ENCODE measurements at places on chromosomes 13 and 19. TPM values are rescaled to one million over a fixed set of nuclear protein-coding genes. Genes with fewer than 3 reads are reported as not detected.

CCL25 gene
- not detected for total RNA-seq

CNMD gene
- not detected for total RNA-seq

RAVER1 gene
- 14.6 TPM for total RNA-seq

PLPPR2 gene
- total RNA-seq, result 26.5 TPM

CCDC194 gene
- total RNA-seq, result 0.49 TPM

DNAJC15 gene
- total RNA-seq, result 10.2 TPM

ARHGEF7 gene
- total RNA-seq, result 40.4 TPM

APOC1 gene
- not detected for total RNA-seq

FBXO27 gene
- total RNA-seq, result 3.4 TPM

ADAT3 gene
- total RNA-seq, result 5.0 TPM

ZSCAN4 gene
- total RNA-seq, result not detected

FGF22 gene
- total RNA-seq, result not detected

UBE2L5 gene
- total RNA-seq, result 0.85 TPM

CACNG6 gene
- total RNA-seq, result not detected

CACNA1A gene
- 23.5 TPM for total RNA-seq

ZNF549 gene
- 8.8 TPM for total RNA-seq

CILP2 gene
- 0.36 TPM for total RNA-seq

VAV1 gene
- not detected for total RNA-seq

ZNF582 gene
- 5.1 TPM for total RNA-seq

FBL gene
- total RNA-seq, result 52.9 TPM

GJA3 gene
- total RNA-seq, result 0.16 TPM

KLK4 gene
- total RNA-seq, result not detected

NAT14 gene
- total RNA-seq, result 14.5 TPM

CLDND2 gene
- not detected for total RNA-seq

SRRM5 gene
- not detected for total RNA-seq

CABP5 gene
- not detected for total RNA-seq

GRK1 gene
- not detected for total RNA-seq

SHISA7 gene
- not detected for total RNA-seq

C1QTNF9B gene
- total RNA-seq, result not detected

MRPL4 gene
- total RNA-seq, result 59.9 TPM

MBD3L3 gene
- not detected for total RNA-seq

ATP1A3 gene
- not detected for total RNA-seq

TMIGD2 gene
- 0.36 TPM for total RNA-seq

ZNF497 gene
- 1.2 TPM for total RNA-seq

CLC gene
- not detected for total RNA-seq

CEACAM4 gene
- total RNA-seq, result not detected

SYMPK gene
- total RNA-seq, result 42.0 TPM

SIGLEC9 gene
- total RNA-seq, result not detected

ZNF100 gene
- total RNA-seq, result 1.6 TPM

TGFB1 gene
- total RNA-seq, result 16.2 TPM

AKAP8L gene
- 64.2 TPM for total RNA-seq

DZIP1 gene
- total RNA-seq, result 49.5 TPM

DIAPH3 gene
- total RNA-seq, result 8.4 TPM

JUNB gene
- total RNA-seq, result 240 TPM

CBLC gene
- total RNA-seq, result not detected

LILRB4 gene
- not detected for total RNA-seq

RUBCNL gene
- total RNA-seq, result 7.0 TPM

ZNF530 gene
- total RNA-seq, result 3.8 TPM

FAM83E gene
- total RNA-seq, result 1.3 TPM

CCNA1 gene
- not detected for total RNA-seq

KLK12 gene
- total RNA-seq, result not detected

CLEC11A gene
- 56.5 TPM for total RNA-seq

KLF1 gene
- total RNA-seq, result not detected

ZNF69 gene
- total RNA-seq, result 8.3 TPM

ZNF556 gene
- 0.12 TPM for total RNA-seq

COX7A1 gene
- total RNA-seq, result 13.3 TPM

NOVA2 gene
- total RNA-seq, result not detected

FBXL3 gene
- total RNA-seq, result 97.2 TPM

DNAAF3 gene
- total RNA-seq, result 0.24 TPM

ZNF324B gene
- 12.1 TPM for total RNA-seq

Measured in hair follicle dermal papilla cell (primary cell).